NCI-H510A (cell line): ENCODE measurements at places on chromosomes 2 and 18.

DNA sequence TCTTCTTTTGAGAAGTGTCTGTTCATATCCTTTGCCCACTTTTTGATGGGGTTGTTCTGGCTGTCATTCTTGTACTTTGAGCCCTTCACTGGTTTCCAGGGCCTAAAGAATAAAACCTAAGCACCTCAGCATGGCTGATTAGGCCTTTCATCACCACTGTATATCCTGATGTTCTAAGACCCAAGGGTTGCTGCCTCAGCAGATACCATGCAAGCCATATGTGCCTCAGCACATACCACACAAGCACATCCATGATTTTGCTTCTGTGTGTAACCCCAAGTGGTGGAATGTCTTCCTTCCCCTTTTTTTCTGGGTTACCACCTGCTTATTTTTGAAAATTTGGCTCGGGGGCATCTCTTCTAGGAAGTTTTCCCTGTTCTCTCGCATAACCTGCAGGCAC, 11.4 kb downstream of the RBKS start:
- DNase-seq = no peak

DNA sequence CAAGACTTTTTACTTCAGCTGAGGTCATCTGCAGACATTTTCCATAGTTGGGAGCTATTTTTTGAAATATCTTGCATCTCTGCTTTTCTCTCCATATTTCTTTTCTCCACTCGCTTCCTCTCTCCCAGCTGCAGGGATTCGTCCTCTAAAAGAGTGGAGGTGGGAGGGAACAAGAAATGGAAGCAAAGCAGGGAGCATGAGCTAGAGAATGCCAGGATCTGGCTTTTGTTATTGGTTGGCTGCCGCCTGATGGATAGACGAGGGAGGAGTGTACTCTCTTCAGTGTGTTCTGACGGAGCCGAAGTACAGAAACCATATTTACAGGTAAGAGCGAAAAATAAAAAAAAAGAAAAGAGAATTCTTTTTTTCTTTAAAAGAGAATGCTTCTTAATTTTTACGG, at the start of gene CSRNP3:
Gene CSRNP3, plus strand, starts transcription at position 282 of the 400 bp plus-strand sequence. CDS start 125,368 bp downstream, outside the sequence.
- peak; percentile 74 for DNase-seq

- no peak for DNase-seq
These were observed 508.8 kb upstream of the CELF4 start for GRCh38 chr18:38074298-38074876.

GRCh38 chr18:73038336-73038735, 170.5 kb upstream of the NETO1 start:
- DNase-seq = no peak

GRCh38 chr2:153935511-153935910, 63.8 kb downstream of the GALNT13 start:
- no peak for DNase-seq

- DNase-seq = no peak
These were observed 117.9 kb downstream of the FEZ2 start for GRCh38 chr2:36480028-36480427.
